ENCODE measurements at places on chromosomes 3 and 15.
A peak's percentile ranks its signal among the peaks of the same experiment; 100 is the strongest.

DNA sequence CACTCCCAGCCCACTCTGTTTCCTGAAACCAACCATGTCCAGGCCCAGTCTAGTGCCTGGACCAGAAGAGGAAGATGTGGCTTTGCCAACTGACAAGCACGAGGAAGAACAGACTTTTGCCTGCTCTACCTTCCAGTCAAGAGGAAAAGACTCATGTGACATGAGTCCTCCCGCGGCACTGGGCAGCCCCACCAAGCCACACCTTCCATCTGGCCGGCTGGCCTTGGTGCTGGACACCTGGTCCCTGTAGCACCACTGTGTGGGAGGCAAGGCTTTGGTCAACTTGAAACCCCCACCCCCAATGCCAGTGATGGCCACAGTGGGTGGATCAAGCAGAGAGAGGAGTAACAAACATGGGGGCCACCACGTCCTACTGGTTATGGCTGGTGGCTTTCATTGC, 12.5 kb downstream of the CHDH start:
- DNase-seq: no peak

DNA sequence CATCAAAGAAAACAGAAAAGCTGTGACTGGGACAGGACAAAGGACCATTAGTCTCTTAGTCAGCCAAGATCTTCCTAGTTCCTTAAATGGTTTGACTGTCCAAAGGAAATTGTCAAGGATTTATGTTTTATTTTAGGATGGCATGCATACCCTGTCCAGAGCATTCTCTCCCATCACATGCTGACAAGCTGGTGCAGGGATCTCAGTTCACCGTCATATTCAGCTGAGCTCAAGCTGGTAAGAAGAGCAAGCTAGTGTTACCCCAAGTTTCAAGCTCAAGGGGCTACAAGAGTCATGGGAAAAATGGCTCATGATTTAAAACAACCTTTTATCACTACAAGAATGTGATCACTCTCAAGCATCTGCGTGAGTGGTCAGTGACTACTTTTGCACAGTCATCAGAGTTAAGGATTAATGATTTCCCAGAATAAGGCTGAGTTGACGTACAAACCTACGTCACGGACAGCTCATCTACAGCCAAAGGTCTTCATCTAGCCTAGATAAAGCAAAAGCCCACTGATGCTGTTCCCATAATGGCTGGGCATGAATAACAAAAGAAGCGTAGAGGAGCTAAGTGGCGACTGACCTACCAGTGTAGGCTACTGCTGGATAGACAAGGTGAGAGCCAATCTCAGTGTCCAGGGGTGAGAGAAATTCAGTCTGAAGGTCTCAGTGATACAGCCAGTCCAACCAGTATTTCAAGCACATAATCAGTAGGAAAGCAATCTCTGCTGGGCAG, 157.5 kb downstream of the GABRB3 start:
- DNase-seq: no peak

DNA sequence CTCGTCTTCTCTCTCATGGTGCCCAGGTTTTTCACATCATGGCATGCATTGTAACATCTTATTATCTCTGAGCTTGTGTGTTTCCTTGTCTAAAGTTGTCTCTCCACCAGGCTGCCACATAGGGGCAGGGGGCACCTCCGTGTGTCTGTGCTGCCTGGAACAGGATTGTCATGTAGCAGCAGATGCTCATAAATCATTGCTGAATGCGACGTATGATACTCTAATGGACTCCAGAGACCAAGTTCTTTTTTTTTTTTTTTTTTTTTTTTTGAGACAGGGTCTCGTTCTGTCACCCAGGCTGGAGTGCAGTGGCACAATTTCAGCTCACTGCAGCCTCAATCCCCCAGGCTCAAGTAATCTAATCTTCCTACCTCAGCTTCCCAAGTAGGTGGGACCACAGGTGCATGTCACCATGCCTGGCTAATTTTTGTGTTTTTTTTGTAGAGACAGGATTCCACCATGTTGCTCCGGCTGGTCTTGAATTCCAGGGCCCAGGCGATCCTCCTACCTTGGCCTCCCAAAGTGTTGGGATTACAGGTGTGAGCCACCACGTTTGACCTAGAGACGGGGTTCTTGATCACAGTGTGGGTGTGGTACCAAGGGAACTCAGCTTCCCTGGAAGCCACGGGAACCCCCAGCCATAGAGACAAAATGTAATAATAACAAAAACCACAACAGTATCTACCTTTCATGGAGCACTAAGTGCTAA, 4.7 kb upstream of the DNASE1L3 start:
- no peak for DNase-seq

DNA sequence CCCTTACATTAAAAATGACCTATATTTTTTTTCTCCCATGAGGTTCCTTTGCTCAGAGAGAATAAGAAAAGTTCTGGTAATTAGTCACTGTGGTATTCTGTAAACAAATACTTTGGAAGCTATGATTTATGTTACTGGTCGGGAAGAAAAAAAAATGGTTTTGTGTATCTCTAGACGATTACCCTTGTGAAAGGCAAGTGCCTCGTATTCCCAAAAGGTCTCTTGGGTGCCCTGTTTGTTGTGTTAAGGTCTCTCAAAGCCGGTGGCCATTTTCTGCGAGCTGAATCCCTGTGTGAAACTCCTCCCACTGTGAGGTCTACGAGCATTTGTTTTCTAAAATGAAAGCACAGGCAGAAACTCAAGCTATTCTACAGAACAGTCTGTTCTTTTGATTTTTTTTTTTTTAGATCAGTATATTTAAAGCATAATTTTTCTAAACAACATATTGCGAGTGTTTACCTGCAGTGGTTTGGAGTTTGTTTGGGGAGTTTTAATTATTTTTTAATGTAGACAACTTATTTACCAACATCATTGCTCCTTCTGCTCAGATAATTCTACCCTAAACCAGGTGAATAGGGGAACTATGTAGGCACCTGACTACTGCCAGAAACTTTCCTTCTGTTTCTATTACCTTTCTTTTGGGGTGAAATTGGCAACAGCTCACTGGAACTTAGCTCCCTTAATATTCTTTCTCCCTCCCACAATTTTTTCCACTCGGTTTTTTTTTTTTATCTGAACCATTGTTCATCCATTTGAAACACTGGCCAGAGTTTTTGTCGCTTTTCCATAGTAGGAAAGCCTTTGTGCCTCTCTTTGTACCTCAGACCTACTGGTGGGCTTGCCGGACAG, 44.0 kb downstream of the ZBTB38 start:
- DNase-seq: peak; percentile 95

DNA sequence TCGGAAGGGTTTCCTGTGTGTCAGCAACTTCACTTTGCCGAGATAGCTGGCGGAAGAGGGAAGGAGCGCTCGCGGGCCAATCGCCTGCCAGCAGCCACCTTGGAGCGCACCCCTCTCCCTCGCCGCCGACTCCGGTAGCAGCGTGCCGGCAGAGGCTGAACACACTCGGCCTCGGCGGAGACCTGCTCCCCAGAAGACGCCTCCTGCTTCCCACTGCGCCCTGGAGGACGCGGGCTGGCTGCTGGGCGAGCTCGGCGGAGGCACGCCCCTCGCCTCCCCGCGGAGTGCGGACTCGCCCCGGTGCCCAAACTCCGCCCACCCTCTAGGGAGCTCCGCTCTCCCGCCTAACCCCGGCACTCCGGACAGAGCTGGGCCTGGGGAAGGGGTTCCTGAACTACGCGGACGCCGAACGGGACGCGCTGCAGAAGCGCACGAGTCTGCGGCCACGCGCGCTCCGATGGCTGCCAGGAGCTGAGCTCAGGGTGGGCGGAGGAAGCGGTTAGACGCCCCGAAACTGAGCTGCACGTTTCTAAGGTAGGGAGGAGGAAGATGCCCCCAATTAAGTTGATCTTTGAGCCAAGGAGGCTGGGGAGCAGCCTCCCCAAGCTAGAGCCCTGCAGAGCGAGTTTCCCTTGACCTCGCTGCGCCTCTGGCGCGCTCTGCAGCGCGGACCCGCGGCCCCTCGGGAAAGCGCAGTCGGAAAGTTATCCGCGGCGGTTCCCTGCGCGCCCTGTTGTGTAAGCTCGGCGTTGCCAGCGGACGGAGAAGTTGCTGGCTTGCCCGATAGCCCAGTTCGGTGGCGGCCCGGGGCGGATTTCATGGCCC, at the start of gene P2RY1:
Gene P2RY1, plus strand, starts transcription at position 356 of the 825 bp plus-strand sequence. CDS start 652 bp downstream, outside the sequence.
- peak; percentile 45 for DNase-seq

GRCh38 chr3:29318251-29318650, 37.4 kb downstream of the RBMS3 start:
- no peak for DNase-seq

DNA sequence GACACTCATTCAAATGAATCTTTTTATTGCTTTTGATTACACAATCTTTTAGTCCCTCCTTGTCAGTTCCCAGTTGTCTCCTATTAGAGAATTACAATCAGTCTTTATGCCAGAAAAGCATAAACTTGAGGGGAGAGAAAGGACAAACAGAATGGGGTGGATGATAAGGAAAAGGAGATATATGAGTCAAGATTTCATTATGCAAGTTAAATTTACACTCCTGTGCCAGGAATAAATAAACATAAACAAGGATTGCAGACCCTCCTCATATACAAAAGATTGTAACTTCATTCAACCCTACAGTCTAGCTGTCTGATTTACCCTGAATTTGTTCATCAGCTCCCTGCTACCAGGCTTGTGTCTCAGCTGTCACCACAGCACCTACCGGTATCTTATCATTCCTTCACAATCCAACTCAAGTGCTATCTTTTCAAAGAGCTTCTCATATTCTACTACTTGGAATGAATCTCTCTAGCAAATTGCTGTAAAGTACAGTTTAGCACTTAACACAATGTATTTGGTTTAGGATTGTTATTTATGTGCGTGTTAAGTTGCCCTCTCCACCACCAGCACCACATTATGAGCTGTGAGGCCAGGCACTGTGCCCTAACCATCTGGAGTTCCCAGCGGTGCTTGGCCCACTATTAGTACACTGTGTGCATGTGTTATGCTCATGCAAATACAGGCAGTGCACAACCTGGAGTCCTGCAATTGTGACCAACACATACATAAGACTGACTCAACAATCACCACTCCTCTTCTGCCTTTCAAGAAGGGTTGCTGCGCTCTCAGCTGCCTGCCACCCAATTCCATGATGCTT, 504.1 kb downstream of the TBL1XR1 start:
- no peak for DNase-seq

GRCh38 chr3:35894735-35895134, 255.4 kb downstream of the ARPP21 start:
- DNase-seq: peak; percentile 8

DNA sequence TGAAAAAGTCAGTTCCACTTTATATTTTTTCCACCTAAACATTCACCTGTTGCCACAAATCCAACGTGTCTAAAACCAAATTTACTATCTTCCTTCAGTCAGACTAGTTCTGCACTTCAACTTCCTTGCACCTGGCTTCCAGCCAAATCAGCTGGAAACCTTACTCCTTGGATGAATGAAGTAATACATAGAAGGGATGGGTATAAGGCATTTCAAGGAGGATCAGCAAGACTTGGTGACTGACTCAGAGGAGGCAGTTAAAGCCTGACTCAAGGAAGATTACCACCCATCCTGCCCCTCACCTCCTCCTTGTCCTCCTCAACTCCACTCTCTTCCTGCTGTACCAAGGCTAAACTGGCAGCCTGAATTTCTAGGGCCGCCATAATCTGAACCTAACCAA, 37.1 kb downstream of the QTRT2 start:
- DNase-seq: peak; percentile 73

DNA sequence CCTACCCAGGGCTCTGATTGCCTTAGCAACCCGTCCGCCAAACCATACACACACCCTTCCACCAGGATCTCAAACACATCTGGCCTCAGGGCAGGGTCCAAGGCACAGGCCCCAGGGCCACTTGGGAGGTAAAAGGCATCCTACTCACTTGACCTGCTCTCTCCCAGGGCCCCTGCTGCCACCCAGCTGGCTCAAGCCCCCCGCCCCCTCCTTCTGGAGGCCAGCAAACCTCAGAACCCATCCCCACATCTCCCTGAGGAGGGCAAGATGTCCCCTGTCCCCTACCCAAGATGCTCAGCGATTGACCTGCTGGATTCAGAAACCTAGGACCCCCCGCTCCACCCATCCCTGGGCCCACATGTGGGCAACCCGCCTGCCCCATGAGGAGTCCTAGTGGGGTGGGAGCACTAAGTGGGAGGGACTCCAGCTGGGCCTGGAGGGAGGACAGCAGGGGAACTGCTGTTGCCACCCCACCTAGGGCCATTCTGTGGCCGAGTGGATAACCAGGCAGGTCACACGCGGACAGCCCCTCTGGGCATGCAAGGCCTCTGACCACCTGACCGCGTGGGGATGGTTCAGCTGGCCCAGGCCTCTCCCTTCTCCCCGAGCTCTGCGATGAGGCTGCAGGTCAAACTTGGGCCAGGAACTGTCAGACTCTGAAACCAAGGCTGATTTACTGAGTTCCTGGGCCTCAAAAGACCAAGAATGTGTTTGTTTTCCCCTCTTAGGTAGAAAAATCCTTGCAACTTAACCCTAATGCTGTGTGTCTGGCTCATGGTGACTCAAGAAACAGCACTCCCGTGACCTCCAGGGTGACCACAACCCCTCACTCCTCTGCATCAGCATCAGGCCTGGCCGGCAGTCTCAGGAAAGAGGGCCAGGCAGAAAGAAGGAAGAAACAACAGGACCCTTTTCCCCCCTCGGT, 4.2 kb downstream of the MFGE8 start:
- no peak for DNase-seq

DNA sequence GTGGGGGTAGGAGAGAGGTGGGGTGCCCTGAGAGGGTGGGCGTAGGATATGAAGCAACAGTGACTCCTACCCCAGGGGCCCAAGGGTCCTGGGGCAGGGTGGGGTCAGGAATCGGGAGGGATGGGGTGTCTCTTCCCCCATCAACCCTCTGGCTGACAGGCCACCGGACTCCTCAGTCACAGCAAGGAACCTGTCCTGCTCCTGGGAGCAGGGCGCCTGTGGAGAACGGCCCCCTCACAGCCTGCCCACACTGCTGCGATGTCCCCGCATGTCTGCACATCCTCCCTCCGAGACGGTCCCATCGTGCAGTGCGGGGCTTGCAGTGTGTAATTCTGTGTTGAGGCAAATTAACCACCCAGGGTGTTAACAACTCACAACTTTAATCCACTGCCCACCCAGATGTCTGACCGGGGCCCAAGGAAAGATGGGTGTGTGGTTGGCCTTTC, 2.7 kb downstream of the TM4SF19 start:
- no peak for DNase-seq

DNA sequence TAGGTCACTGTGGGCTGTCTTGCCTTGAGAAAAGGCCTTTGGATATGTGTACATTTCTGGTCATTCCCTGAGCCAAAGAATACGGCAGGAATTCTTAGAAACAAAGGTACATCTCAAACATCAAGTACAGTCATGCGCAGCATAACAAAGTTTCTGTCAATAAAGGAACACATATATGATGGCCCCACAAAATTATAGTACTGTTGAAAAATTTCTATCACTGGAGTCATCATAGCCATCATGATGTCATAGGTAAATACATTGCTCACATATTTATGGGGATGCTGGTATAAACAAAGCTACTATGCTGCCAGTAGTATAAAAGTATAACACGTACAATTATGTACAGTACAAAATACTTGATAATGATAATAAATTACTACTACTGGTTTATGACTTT, 38.9 kb upstream of the NECTIN3 start:
- peak; percentile 9 for DNase-seq

DNA sequence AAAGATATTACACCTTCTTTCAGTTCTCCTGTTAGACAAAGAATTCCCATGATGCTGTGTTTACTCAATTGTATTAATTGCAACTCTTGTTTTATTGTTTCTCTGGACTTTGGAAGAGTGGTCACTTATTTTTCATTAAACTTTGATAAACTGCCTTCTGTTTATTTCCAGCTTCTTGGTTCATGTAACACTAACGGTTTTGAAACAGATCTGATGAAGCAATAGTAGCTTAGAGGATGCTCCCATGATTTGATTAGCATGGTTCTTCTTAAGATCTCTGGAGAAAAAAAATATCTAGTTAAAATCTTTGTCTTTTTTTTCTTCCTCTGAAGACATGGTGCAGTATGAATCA, 90.1 kb downstream of the FNDC3B start:
- DNase-seq: no peak

Data from EL (cell line).